ENCODE measurements at places on chromosomes 13 and 19.

DNA sequence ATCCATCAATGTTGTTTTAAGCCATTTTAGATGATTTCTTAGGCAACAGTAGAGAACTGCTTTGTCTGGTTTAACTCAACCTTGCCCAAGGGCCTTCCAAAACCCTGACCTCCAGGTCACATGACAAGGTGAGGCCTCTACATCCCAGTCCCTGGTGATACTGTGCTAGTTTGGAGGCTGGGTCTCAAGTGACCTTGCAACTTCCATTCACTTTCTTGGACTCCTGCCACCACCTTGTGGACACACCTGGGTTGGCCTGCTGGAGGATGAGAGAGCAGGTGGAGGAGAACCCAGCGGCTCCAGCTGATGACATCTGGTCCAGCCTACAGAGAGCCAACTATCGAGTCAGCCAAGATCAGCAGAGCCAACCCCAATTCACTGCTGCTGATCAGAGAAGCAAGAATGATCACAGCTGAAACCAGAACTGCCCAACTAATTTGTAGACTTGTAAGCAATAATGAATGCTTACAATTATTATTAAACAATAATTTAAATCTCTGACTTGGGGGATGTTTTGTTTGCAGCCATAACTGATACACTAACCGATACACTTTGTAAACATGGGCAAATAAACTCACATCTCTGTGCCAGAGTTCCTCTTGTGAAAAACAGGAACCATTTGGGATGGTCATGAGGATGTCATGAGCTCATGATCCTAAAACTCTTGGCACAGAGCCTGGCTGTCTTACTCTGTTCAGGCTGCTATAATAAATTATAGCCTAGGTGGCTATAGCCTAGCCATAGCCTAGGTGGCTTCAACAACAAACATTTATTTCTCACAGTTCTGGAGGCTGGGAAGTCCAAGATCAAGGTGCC, 11.5 kb downstream of the FAM187B start:
- no peak for DNase-seq

DNA sequence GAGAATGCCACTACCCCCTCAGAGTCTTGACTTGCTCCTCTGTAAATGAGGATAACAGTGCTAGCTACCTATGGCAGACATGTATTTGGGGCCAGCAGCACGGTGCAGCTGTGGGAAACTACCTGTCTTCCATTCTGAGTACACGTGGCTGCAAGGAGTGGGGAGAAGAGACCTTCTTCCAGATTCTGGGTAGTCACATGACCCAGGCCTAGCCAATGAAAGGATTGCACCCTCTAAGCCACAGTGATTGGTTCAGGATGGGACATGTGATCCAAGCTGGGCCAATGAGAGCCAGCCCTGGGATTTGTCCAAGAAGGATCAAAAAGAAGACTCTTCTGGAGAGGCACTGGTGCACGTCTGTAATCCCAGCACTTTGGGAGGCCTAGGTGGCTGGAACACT, 5.5 kb downstream of the ZNRF4 start:
- DNase-seq: no peak

DNA sequence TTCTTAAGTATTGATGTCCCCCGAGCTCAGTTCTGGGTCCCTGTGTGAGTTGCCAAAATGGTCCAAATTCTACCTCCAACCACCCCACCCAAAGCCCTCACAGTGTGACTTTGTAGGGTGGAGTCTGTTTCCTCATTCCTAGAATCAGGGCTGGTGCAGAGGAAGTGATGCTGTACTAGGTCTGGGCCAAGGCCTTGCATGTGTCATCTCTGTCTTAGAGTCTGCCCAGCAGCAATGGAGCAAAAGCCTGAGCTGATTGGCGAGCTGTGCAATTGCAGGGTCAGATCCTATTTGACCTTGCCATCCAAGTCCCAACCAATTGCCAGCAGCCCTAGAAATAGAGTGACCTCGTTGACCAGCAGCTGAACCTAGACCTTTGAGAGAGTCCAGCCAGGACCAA, 97.0 kb upstream of the ANKRD10 start:
- DNase-seq: no peak

DNA sequence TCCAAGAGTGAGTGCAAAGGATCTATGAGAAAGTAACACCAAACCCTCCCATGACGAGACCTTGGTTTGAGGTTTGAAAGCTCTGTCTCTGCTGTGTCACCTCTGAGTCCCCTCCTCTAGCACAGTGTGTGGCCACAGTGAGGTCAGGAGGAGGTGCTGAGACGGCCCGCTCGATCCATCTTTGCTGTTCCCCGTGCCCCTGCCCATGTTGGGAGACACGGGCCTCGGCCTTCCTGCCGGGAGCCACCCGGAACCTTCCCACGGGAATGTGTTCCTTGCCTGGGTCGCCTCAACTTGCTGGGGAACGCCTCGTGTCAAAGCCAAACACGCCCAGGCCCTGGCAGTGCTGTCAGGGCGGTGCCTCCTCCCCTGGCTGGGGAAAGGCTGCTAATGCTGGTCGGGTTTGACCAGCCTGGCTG, 10.1 kb downstream of the NANOS3 start:
- DNase-seq: no peak

- no peak for DNase-seq
Observed at GRCh38 chr19:11566164-11566563, 7.1 kb upstream of the ELOF1 start.

GRCh38 chr13:50512474-50513299, 330.8 kb downstream of the DLEU7 start:
- peak; percentile 52 for DNase-seq

DNA sequence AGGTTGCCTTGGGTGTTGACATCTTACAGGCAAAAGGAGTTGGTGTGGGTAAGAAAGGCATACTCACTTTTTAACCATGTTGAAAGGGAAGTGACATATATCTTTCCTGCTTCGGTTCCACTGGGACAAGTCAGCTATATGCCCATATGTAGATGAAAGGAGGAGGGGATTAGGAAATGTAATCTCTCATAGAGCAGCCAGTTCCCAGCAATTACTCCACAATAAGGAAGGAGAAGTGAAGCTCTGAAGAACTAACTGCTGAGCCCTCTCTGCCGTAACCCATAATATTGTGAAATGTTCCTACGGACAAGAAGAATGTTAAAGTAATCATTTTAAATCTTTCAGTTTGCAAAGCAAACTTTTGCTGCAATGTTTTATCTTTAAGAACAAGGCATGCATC, 82.2 kb downstream of the EDNRB start:
- DNase-seq: no peak

DNA sequence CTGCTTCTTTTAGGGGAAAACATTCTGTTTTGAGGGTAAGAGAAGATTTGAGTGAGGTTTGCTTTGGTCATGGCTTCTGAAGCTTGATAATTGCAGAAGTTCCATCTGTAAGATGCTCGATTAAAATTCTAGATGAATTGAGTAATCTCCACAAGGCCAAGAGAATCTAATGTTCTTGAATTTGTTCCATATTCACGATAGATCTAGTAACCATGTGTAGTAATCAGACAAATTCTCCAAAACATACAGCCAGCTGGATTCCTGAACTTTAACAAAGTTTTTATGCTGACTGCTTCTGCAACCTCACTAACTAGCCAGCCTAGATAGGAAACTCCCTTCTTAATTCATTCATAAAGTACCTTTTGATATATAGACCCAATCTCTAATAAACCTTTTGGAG, 92.7 kb downstream of the COL4A2 start:
- peak; percentile 38 for DNase-seq

DNA sequence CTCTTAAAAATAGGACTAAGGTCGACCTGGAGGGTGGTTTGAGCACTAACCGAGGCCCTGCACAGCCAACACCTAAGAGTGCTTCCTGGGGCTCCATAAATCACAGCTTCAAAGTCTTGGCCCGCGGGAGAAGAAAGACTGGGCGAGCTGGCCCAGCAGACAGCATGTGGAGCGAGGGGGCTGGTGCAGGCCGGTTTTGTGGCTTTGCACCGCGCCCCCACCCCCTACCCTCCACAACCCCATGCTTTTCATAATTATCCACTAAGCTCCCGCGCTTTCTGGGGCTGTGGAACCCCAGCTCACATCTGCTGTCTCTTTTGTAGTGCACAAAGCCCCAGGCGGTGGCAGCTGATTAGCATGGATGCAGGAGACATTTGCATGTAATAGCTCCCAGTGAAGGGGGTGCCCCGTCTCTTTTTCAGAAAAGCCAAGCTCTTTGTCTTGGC, 17.1 kb downstream of the CARM1 start:
- no peak for DNase-seq

GRCh38 chr19:38793177-38793576, 4.2 kb downstream of the LGALS7B start:
- peak; percentile 73 for DNase-seq

DNA sequence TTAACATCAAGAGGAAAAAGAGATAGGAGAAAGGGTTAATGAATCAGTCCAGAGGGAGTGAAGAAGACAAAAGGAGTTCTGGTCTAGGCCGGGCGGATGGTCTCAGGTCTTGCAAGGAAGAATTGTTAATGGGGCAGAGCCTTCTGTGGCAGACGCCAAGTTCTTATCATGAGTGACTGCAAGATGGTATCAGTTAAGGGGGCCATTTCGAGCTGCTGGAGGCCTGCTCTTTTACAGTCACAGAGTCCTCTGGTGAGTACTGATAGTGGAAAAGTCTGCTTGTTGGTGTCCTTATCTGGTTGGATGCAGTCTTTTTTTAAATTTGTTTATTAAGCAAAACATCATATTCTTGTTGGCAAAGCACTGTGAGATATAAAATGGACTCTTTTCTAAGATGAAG, 590.9 kb upstream of the SGCG start:
- DNase-seq: no peak

GRCh38 chr13:94483970-94484369, 4.5 kb upstream of the DCT start:
- DNase-seq: no peak

- DNase-seq: no peak
Observed at GRCh38 chr13:39760521-39760920, 105.1 kb downstream of the COG6 start.

- no peak for DNase-seq
Observed at GRCh38 chr13:92028695-92029094, 630.3 kb downstream of the GPC5 start.

DNA sequence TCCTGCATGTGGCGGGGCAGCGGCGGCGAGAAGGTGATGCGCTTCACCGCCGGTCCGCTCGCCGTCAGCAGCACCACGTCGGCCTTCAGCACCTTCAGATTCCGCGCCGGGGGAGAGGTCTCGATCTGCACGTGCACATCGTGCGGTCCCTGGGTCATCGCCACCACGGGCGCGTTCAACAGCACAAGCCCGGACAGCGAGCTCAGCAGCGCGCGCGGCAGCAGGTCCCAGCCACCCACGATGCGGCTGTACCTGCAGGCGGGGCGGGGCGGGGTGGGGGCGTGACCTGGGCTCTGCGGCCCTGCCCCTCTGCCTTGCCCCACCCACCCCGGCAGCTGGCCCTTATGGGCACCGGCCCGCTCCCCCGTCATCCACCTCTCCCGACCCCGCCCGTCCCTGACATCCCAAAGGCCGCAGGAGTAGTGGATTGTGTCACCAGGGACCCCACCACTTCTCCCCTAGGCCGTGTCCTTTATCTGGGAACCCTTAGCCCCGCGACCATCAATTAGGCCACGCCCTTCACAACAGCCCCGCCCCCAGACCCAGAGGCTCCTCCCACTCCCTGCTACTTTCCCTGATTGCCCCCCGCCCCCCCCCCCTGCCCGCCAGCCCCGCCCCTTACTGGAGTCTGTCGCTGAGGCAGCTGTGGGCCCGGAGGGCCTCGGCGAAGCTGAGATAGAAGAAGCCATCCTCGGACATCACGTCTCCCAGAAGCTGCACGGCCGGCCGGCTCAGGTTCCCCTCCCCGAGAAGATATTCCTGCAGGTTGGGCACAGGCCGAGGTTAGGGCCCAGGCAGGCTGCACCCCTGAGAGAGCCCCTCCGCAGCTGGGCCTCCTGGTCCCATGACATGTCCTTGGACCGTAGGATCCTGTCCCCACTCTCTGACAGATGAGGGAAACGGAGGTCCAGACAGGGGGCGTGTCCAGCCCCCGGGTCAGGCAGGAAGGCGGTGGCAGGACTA, 6.1 kb downstream of the IL4I1 start:
- DNase-seq: peak; percentile 24

DNA sequence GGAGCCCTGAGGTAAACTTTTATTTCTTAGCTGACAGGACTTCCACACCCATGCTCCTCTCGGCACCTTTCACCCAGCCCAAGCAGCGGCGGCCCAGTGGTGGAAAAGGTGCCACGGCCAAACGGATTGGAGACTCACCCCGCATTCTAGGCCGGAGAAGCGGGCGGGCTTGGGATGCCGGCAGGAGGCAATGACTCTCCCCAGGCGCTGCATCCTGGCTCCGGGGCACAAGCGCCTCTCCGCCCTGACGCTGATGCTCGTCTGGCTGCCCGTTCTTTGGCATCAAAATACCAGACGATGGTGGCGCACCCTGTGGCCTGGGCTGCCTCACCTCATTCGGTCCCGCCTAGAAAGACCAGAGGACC, 6.7 kb upstream of the ZNF606 start:
- DNase-seq: peak; percentile 1

DNA sequence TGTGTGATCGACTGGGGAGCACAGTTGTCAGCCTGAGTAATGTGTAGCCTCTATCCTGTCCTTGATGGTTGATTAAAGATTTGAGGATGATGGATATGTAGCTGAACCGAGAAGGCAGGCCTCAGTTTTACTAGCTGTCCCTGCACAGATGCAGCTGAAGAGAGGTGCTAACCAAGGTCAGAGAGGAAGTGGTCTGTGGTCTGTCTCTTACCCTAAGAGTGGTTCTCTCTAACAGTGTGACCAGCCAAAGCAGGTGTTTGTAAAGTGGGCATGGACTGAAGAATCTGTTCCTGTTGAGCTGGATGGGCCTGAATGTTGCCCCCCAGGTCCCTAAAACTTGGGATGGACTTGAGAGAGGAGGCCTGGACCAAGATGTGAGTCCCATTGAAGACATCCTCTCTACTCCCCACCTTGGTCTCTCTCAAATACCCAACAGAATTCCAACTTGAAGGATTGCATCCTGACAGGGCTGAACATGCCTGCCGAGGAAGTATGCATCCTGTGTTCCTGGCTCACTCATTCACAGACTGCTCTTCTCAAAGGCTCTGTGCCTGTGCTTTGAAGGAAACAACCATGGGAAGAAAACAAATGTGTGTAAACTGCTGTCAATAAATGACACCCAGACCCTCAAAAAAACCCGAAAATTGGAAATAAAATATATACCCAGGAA, 223.8 kb downstream of the MAB21L1 start:
- DNase-seq: no peak

DNA sequence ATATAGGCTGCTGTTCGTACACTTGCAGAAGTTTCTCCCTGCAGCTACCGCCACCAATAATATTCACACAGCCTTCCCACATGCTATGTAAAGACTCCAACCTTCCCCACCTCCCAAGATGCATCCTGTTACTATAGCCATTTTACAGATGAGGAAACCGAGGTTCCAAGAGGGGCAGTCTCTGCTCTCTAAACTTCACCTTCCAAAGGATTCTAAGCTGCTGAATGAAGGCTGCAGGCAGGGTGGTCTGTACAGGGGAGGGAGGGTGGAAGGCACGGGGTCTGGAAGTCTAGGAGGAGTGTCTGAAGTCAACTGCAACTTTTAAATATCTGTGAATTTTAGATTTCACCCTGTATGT, 1.9 kb upstream of the NFIC start:
- no peak for DNase-seq

- DNase-seq: no peak
Observed at GRCh38 chr13:112574416-112574815, 13.5 kb downstream of the TUBGCP3 start.

- DNase-seq: no peak
Observed at GRCh38 chr19:44748426-44749254, at the start of gene BCL3. TSS of gene BCL3 (plus strand) at chr19:44748708. CDS start at chr19:44748791, 83 bp downstream.

- no peak for DNase-seq
Observed at GRCh38 chr13:36188441-36188840, 25.9 kb downstream of the SOHLH2 start.

- DNase-seq: no peak
Observed at GRCh38 chr13:35729926-35730627, 253.6 kb upstream of the MAB21L1 start.

Measured in EH (cell line).